ENCODE measurements at places on chromosomes 7 and 10.

GRCh38 chr10:61784354-61785133 is 117.0 kb upstream of the ARID5B start:
- DNase-seq, result no peak

DNA sequence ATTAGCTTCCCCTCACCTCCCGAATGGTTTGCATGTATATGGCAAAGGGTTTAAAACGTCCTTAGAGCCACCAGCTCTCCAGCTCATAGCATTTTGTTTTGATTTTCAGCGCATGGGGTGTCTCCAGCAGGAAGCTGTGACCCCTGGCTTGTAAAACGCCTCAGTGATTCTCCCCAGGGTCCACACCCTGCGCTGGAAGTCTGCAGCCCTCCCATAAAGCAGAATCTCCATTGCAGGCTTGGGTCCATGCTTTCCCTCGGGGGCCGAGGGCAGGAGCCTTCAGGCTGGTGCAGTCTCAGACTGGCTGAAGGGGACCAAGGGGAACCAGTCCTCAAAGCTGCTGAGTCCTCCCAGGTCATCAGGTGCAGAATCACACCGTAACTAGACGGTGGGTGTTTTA is 109.7 kb downstream of the VIPR2 start:
- no peak for DNase-seq

- no peak for DNase-seq
Observed at GRCh38 chr7:3279147-3279818, 21.8 kb upstream of the SDK1 start.

DNA sequence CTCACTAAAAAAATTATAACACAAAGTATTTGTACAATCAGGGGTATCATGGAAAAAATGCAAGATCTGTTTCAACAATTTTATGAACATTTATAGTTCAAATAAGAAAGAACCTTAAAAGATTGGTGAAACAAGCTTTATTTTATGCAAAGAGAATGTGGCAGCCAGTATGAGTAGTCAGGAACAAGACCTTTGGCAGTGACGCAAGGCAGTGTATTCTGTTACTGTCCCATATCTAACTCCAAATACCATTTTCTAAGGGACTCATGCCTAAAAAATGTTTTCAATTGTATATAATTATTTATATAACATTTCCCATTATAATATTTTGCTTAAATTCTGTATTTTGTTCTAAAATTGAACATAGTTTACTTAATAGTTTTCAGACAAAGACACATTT is 19.1 kb upstream of the FAM53B start:
- DNase-seq, result no peak

DNA sequence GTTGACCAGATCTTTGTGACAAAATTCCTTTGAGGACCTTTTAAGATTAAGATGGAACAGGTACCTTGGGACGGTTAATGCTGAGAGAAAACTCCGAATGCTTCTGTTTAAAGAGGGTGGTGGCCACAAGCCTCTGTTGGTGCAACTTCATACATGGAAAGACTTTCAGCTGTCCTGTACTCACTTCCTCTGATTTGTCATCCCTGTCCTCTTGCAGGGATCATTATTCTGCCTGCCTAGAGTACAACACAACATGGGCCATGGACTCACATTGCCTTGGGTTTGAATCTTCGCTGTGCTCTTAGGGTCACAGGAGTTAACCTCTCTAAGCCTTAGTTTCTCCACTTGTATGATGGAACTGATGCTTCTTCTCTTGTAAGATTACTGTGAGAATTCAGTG is 75.1 kb downstream of the ENTPD1 start:
- no peak for DNase-seq

DNA sequence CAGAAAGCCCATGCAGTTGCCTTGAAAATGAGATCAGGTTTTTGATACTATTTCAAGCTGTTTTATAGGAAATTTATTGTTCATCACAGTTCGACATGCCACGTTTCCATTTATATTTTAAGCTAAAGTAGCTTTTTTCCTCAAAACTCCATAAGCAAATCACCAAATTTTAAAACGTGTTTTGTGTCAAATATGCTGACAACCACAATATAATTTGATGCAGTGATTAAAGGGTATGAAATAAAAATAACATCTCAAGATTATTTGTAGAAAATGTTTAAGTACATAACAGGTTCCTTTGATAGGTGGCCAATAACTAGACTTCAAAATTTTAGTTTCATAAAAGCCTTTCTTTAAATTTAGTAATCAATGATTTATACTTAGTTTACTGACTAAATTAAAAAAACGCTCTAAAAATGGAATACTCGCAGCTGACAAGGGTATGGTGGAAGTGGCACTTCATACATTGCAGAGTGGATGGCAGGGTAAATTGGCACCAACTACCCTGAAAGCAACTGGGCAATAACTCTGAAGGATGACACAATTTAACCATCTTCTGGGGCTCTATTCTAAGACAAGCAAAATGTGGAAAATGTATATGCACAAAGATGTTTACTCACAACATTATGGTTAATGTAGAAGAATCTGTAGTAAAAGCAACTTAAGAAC is 481.6 kb downstream of the TNS3 start:
- DNase-seq, result no peak

- no peak for DNase-seq
Observed at GRCh38 chr10:113450046-113450804, 102.6 kb upstream of the HABP2 start.

- no peak for DNase-seq
Observed at GRCh38 chr7:39300276-39300675, 265.9 kb upstream of the YAE1 start.
